ENCODE measurements at places on chromosomes 1 and 21.

- no peak for DNase-seq
Observed at GRCh38 chr1:246600579-246600978, 34.3 kb downstream of the CNST start.

DNA sequence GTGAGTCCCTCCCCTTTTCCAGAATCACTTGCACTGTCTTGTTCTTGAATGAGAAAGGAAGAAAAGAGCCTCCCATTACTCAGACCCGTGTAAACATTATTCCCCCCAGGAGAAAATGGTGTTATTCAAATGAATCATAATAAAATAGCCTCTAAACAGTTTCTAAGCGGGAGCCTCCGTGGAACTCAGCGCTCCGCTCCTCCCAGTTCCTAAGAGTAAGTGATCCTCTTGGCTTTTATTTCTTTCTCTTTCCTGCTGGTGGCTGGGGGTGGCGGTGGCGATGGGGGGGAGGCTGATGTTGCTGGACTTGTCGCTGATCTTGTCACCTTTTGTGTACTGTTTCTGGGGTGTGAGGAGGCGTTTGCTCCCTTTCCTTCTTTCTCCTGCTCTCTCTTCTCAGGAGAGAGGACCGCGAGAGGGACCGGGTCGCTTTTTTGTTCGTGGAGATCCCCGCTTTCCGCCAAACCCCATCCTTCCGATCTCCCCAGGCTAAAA lies 781 bp downstream of the PROX1 start:
- peak; percentile 36 for DNase-seq

DNA sequence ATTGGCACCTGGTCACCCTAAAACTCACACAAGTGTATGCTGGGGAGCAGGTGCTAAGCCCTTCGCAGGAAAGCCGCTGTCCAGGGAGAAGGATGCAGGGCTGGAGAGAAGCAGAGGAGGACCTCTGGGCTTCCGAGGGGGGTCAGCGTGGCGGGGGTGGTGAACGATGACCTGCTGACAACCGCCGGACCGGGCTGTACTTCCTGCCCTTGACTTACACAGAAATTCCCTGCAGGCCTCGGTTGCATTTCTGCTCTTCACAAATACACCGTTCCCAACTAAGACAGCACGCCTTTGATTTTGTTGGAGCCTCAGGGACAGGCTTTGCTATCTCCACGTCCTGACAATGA lies 37.6 kb downstream of the SLC2A7 start:
- DNase-seq = no peak

DNA sequence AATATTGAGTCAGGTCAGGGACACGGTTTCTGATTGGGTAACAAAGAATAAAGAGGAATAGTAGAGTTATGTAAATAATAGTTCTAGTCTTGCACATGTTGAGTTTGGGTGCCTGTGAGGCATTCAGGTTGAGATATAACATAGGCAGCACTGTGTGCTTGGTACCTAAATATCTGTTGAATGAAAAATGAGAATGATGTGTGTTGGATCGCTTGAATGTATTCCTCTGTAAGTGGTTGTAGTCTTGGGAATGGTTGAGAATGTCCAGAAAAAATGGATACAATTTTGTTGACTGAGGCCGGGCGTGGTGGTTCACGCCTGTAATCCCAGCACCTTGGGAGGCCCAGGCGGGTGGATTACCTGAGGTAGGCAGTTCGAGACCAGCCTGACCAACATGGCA lies 116.3 kb upstream of the HNRNPU start:
- no peak for DNase-seq

- DNase-seq = no peak
Observed at GRCh38 chr1:159483501-159483900, 44.0 kb downstream of the OR10J1 start.

- DNase-seq = no peak
Observed at GRCh38 chr1:156499194-156499841, 1.3 kb downstream of the MEF2D start.

- no peak for DNase-seq
Observed at GRCh38 chr21:36463991-36464390, 15.9 kb downstream of the CLDN14 start.

DNA sequence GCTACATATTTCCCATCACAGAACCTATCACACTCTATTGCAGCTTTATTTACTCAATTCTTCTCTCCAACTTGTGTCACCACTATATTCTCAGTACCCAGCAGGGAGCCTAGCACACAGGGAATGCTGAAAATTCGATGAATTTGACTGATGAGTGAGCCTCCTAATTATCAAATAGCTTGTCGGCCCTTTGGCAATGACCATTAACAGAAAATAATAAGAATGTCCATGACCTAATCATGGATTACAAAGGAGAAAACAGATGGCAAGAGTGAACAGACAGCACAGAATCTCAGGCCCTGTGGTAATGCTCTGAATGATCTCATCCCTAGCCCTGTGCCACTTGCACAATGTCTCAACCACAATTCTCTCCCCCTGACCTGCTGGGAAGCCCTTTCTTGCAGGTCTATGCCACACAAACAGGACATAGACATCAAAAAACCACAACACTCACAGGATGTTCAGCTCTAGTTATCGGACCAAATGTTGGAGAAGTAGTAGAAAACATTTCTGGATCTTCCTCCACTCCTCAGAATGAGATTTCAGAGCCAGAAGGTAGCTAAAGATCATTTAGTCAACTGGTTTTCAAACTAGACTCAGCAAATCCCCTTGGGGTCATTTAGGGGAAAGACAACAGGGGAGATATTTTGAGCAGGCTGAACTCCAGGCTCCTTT lies 68.4 kb downstream of the LUZP1 start:
- peak; percentile 77 for DNase-seq

- DNase-seq = no peak
Observed at GRCh38 chr1:2375923-2376260, 15.5 kb downstream of the MORN1 start.

- DNase-seq = no peak
Observed at GRCh38 chr1:70978623-70979022, 69.0 kb downstream of the PTGER3 start.

DNA sequence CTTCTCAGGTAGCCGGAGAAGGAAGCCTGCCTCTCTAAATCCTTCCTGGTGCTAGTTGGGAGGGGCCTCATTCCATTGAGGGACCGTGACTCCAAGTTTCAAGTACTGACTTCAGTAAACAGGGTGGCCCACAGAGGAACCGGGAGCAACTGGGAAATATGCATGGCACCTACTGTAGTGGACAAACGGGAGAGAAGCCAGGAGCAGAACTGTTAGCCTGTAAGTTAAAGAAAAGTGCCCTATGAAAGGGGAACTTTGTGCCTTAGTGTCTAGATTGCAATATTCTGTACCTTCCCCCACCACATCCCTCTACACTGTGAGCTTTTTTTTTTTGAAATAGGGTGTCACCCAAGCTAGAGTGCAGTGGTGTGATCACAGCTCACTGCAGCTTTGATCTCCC lies 33.2 kb upstream of the KANK4 start:
- no peak for DNase-seq

GRCh38 chr1:10242135-10242534 lies 31.8 kb downstream of the KIF1B start:
- DNase-seq = no peak

DNA sequence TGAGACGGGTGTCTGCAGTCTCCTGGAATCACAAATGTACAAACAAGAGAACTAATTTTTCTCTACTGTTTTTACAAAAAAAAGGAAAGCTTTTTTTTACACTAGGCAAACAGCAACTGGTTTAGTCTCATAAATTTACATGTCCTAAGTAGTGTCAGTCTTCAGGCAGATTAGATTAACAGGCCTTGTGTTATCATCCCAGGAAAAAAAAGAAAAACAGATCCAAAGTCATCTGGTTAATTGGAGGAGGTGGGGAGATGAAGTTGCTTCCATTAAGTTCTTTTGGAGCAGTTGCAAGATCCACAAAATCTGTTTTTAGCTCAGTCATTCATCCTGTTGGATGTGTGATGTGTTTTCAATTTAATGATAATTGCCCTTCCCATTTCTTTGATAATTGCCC lies 363.5 kb upstream of the ADGRL2 start:
- no peak for DNase-seq

DNA sequence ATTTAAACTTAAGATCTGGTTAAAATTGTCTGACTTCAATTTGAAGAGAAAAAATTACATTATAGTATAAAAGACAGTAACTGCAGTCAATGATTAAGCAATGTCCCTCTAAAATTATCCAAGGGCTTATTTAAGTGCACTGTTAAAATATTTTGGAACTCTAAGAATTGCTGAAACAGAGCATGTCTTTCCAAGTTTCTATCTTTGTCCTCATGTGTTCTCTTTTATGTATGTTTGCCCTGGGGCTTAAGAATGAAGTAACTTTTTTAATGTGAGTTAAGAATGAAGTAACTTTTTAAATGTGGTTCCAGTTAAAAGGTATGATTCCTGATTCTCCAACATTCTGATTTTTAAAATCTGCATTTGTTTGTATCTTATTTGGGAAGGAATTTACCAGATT lies 69.0 kb upstream of the MARK1 start:
- no peak for DNase-seq

DNA sequence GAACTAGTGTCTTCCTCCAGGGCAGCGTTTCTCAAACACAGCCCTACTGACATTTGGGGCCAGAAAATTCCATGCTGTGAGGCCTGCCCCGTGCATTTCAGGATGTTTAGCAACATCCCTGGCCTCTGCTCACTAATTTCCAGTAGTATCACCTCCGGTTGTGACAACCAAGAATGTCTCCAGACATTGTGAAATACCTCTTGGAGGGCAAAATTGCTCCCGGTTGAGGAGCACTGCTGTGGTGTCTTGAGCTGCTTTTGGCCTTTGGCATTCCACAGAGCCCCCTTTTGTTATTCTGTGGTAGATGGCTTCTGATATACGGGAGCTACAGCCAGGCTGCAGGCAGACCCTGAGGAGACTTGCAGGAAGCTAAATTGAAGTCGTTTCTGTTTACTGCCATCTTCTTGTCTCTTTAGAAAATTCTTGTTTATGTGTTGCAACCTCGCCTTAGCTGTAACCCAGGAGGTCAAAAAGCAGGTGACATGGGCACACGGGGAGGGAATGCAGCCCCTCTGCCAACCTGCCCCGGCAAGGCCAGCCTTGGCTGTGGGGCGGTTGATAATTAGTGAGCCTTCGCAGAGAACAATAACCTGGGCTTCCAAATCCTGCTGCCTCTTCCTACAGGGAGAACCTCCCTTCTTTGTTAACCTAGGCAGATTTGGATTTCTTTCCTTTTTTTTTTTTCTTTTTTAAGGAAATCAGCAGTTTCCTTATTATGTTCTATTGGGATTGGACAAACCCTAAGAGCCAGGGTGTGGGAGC lies 74.7 kb upstream of the AKT3 start:
- DNase-seq = no peak

- DNase-seq = no peak
Observed at GRCh38 chr1:228477263-228477662, 9.9 kb upstream of the RNF187 start.

DNA sequence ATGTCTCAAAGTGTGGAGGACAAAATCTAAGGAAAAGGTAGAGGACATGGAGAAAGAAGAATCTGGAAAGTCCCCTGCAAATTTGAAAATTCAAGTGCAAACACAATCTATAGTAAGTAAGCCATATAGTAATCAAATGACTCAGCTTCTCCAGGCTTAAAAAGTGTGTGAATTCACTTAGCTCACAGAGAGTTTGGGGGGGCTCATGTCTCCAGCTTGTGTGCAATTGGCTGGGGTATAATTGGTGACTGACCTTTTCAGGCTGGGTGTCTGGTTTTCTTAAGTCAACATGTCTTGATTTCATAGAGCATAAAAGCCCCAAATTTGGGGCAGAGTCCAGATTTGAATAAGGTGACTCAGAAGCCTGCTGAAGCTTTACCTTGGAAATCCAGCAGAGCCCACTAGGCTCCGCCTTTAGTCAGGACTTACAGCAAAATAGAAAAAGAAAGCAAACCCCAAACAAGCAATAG lies 8.6 kb downstream of the CLDN14 start:
- DNase-seq = no peak

DNA sequence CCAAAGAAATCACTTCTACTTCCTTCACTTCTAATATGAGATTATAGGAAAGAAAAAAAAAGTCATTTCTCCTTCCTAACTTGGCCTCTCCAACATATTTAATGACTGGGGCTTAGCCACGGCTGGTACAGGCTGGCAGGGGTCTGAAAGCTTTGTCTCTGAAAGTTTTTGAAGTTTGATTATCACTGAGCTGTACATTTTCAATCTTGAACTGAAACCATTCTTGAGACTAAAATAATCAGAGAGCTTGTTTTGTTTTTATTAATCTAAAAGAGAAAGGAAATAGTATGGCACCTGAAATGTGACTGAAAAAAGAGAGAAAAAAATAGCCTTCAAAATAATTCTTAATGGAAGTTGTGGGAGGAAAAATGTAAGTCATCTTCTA lies 3.8 kb upstream of the KRTAP19-8 start:
- no peak for DNase-seq

DNA sequence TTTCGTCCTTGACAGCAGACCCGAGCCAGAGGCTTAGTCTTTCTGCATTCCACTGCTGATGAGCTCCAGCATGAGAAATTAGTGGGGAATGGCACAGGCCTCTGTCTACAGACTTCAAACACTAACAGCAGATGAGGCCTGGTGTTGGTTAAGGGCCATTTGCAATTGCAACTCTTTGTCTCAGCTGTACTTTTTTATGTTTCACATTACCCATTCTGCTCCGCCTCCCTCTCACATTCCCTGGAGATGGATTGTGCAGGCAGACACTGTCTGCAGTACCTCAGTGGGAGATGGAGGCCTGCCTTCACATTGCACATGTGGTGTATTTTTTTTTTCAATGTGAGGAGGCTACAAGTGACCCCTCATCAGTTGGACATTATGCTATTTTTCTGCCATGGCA lies 370.2 kb downstream of the DUSP10 start:
- no peak for DNase-seq

DNA sequence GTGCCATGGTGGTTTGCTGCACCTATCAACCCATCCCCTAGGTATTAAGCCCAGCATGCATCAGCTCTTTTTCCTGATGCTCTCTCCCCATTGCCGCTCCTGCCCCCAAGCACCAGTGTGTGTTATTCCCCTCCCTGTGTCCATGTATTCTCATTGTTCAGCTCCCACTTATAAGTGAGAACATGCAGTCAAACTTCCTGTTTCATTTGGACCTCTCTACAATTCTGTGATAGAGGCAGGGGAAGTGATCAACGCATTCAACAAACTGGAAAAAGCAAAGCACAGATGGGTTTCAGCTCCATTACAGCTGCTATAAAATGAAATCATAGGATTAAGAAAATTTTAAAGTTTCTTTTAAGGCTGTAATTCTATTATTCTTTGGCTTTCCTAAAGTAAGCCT lies 23.3 kb upstream of the CD55 start:
- DNase-seq = no peak

GRCh38 chr1:221336126-221336525 lies 405.8 kb downstream of the DUSP10 start:
- DNase-seq = no peak

DNA sequence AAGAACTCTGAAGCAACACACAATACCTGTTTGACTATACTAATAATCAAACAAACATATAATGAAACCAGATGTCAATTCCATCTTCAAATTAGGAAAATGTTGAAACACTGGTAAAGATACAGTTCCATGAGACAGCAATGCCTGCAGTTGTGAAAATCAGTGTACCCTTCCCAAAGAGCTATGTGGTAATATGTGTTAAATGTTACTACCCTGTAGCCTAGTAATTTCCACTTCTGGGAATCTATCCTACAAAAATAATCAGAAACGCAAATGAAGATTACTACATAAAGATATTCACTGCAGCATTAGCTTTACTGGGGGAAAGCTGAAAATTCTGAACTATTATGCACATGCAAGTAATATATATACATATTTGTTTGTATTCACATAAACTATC lies 16.9 kb downstream of the GLIS1 start:
- no peak for DNase-seq

All from NCI-H446 (cell line).